ENCODE measurements at places on chromosomes 16 and 17.
A peak's percentile ranks its signal among the peaks of the same experiment; 100 is the strongest.

- no peak for DNase-seq
Measured at GRCh38 chr17:63544467-63545301, 5.6 kb upstream of the DCAF7 start.

DNA sequence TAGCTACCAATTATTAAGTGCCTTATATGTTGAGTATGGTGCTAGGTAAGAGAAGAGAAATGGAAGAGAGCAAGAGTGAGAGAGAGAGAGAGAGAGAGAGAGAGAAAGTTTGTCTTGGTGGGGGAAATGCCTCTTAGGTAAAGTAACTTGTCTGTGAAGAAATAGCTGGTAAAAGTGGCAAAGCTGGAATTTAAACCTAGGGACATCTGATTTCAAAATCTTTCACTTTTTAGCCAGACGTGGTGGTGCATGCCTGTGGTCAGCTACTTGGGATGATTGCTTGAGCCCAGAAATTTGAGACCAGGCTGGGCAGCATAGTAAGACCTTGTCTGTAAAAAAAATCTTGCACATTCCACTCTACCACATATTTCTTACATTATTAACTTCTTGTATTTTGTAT lies 23.0 kb upstream of the CDR2 start:
- no peak for DNase-seq

DNA sequence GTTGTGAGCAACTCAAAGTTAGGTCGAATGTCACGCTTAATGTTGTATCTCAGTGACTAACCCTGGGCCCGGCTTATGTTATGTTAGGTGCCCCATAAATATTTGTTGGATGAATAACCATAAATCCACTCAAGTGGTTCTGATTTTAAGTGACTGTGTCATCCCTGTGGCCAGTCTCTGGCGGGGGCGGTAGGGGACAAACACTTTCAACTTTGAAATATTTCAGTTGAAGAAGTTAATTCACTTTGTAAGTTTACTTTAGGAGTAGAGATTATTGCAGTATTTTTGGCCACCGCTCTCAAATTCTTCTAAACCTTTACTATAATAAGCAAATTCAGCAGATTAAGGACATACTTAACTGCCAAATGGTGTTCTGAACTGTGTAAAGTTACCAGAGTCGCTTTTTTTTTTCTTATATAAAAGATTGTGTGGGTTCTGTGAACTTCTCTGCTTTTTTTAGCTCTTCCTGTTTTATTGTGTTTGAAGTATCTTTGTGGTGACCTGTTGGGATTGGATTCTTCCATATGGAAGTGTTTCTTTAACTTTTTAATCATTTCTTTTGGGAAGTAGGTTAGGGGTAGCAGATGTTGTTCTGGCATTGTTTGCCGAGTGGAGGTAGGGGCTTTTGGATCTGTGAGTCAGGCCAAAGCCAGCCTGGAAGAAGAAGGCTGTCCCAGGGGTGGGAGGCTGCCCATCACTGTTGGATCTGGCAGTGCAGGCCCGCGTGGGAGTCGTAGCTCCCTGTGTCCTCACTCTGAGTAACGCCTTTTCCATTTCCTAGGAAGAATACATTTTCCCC lies 61.4 kb upstream of the TBX2 start:
- DNase-seq, result no peak

- DNase-seq, result no peak
Measured at GRCh38 chr16:85003725-85004586, 7.4 kb downstream of the ZDHHC7 start.

- DNase-seq, result no peak
Measured at GRCh38 chr16:23288726-23289512, 13.2 kb upstream of the SCNN1B start.

GRCh38 chr16:67884684-67885083 lies at the start of gene NRN1L:
Gene NRN1L, plus strand, starts transcription at chr16:67884885. Its CDS starts 19 bp downstream, at chr16:67884904.
- DNase-seq, result peak; percentile 74

GRCh38 chr17:51746421-51746820 lies 412.1 kb downstream of the CA10 start:
- DNase-seq, result no peak

DNA sequence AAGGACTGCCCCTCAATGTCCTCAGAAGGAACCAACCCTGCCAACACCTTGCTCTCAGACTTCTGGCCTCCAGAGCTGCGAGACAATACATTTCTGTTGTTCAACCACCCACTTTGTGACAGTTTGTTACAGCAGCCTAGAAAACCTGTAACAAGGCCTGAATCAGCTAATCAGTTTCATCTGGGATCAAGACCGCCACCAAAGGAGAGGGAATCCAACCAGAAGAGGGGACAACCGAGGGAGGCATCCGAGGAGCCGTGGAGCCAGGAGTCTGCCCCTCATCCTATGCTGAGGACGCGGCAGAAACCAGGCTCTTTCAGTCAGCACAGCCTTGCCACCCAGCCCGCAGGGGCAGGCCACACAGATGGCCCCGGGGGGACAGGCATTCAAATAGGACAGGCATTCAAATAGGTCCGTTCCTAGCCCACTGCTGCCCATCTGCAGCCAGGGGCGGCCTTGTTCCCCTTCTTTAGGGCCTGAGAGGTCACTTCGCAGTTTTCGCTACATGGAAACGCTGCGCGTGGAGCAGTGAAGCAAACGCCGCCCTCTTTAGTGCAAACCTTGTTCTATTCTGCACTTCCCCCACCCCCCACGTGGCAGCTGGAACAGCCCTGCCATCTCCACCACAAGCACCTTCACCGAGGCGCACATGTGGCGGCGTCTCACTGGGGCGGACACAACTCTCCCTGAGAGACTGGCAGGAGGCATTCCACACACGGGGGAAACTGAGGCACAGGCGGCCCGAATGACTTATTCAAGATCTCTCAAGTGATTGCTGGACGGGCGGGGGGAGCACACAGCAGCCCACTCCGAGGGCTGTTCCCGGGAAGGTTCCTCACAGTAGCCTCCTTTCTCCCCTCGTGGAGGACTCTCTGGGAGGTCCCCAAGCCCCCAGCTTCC lies 26.7 kb downstream of the FA2H start:
- no peak for DNase-seq

DNA sequence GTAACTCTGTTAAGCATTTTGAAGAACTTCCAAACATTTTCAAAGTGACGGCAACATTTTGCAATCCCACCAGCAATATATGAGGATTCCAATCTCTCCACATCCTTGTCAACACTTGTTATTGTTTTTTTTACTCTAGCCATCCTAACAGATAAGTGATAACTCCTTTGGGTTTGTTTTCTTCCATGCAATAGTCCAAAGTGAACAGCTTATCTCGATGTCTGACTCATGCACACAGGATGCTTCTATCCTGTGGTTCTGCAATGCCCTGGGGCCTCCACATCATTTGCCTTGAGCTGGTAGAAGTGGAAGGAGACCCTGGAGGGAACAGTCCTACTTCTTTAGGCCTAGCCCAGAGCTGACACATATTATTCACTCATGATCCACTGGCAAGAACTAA lies 13.0 kb downstream of the TLE7 start:
- no peak for DNase-seq

DNA sequence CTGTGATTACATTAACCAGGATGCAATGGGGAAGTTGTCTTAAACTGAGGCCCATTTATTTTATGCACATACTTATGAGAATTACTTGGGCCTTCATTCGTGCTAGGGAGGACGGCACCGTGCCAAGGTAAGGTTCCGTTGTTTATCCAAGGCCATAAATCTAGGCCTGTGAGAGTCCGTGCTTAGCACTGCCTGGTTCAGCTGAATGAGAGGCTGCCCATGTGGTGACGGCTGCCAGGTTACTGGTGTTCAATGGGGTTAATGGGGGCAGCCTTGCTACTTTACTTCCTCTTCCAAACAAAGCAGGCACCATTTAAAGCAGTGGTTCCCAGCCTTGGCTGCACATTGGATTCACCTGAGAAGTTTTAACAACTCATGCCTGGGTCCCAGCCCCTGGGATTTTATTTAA lies 135.1 kb upstream of the NOL11 start:
- no peak for DNase-seq

DNA sequence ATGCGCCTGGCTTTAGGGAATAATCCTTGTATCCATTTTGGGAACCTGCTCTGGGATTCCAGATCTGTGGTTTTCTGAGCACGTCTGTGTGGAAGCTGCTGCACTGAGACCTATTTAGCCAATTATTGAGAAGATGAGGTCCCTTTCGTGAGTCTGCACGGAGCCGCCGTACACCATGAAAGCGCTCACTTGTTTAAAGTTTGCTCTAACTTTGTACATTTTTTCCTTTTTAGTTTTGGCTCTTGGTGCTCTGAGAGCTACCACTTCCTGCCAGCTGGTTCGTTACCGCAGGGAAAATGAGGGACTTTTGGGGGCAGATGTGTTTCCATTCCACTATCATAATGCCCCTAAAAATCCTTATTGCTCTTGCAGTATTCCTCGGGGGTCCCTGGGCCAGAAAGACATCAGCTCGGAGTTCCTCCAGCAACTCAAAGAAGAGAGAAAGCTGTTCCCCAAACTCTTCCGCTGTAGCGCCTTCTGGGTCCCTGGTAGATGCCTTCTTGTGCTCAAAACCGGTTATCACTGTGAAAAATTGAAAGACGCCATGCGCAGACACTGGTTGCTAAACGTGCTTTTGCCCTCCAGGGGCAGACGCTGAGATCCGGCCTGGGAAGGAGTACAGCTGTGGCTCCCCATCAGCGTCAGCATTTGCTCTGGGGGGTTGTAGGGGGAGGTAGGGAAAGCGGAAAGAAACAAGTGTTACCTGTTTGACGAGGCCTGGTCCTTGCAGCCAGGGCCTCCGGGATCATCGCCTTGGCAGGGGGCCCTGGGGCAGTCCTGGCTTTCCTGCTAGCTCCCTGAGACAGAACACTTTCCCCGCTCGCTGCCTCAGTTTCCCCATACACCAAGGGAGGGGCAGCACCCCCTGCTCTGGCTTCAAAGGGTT lies 238.1 kb downstream of the MRTFB start:
- DNase-seq, result no peak

- DNase-seq, result no peak
Measured at GRCh38 chr17:28509789-28510188, 3.6 kb downstream of the FOXN1 start.

DNA sequence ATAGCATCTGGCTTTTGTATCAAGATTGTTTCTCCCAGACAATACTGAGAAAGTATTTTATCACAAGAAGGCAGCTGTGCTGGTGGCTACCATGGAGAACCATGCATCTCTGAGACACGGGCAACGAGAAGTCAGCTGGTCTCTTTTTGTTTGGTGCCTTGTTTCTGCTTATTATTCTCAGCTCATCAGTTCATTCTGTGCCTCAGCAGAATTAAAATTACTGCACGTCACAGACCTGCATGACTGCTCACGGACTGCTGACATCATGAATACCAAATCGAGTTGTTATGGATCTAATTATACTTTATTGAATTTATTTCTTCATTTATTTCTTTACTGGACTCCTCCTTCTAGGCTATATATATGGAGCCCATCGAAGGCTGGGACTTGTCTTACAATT lies 19.0 kb upstream of the PMP22 start:
- no peak for DNase-seq

- DNase-seq, result no peak
Measured at GRCh38 chr16:4115949-4116318, 308 bp downstream of the ADCY9 start.

GRCh38 chr17:50177983-50178834 lies 12.4 kb downstream of the SGCA start:
- peak; percentile 92 for DNase-seq

DNA sequence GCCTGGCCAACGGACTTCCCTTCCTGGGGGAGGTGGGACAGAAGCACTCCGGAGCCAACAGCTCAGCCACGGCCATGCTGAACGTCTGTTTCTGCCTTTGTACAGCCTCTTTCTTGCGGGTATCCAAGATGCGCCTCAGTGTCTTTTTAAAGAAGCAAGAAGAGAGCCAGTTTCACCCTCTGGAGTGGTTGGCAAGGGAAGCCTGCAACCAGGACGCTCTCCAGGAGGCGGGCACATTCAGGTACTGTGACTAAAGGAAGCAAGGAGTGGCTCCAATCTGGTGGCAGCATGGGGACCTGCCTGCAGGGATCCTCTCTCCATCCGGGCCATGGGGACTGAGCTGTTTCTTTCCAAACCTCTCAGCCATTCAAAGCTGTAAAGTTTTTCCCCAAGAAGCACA lies 60.6 kb upstream of the ENDOV start:
- no peak for DNase-seq

DNA sequence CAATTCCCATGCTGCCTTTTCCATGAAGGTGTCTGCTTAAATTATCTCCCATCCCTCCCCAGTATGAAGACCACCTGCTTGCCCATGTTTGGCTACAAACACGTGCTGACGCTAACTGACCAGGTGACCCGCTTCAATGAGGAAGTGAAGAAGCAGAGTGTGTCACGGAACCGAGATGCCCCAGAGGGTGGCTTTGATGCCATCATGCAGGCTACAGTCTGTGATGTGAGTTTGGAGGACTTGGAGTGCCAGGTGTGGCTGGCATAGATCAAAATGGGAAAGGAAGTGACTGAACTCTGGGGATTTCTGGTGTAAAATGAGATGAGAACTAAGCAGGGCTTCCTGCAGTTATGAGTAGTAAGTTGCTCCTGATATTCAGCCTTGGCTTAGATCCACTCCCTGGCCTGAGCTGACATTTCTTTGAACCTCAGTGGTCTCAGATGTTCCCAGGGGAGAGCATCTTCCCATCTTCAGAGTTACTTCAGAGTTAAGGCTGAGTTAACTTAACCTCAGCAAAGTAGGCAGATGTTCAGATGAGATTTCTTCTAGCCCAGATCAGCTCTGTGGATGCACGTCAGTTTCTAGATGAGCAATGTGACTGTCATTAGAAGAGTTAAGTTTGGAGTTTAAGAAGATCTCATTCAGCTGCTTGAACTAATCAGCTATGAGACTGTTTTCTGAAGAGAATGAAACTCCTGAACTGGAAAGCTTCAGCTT lies 32.7 kb downstream of the ITGB3 start:
- no peak for DNase-seq

DNA sequence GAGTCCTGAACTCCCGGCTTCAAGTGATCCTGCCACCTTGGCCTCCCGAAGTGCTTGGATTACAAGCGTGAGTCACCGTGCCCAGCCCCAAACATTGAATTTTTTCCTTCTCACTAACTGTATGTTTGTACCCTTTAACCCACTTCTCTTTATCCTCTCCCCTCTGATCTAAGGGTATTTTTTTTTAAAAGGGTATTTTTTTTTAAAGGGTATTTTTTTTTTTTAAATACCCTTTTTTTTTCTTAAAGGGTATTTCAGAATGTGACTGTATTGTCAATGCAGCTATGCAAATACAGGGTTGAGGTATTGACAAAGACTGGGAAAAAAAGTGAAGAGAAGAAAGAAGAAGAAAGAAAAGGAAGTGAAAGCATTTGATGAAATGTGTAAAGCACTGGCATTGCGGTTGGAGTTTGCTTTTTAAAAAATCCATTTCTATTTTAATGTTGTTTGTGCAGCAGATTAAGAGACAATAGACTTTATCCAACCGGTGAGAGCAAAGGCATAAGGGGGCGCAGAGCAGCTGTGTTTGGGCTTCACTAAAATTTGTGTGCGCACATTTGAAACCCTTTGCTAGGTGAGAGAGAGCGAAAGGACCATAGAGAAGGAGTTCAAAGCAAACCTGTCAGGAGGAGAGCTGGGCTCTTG lies 42.4 kb downstream of the SYT17 start:
- DNase-seq, result no peak
